ENCODE measurements at places on chromosomes 1 and 21.

GRCh38 chr1:121586369-121587229, 401.8 kb downstream of the SRGAP2C start:
- H3K4me1 ChIP-seq, result peaks cover 15% of the 10 kb centered on the region
- H3K36me3 ChIP-seq, result no peaks in the 10 kb centered on the region
- peak overlapping the region; percentile 70 for H3K27ac ChIP-seq
- no peaks in the 10 kb centered on the region for H3K27me3 ChIP-seq
- DNase-seq, result peak; percentile 57
- H3K4me3 ChIP-seq, result peak overlapping the region; percentile 23

GRCh38 chr1:237864338-237865244, 26.1 kb downstream of the ZP4 start:
- peaks cover 9% of the 10 kb centered on the region for H3K27me3 ChIP-seq
- peaks cover 6% of the 10 kb centered on the region for H3K36me3 ChIP-seq
- peaks cover 12% of the 10 kb centered on the region for H3K4me1 ChIP-seq
- no peak overlapping the region for H3K4me3 ChIP-seq
- no peak overlapping the region for H3K27ac ChIP-seq
- peak; percentile 81 for DNase-seq

- peak overlapping the region; percentile 78 for H3K27ac ChIP-seq
- peak; percentile 96 for DNase-seq
- H3K36me3 ChIP-seq, result no peaks in the 10 kb centered on the region
- H3K4me3 ChIP-seq, result no peak overlapping the region
Observed at GRCh38 chr1:6519935-6520671, 28.6 kb upstream of the PLEKHG5 start.

DNA sequence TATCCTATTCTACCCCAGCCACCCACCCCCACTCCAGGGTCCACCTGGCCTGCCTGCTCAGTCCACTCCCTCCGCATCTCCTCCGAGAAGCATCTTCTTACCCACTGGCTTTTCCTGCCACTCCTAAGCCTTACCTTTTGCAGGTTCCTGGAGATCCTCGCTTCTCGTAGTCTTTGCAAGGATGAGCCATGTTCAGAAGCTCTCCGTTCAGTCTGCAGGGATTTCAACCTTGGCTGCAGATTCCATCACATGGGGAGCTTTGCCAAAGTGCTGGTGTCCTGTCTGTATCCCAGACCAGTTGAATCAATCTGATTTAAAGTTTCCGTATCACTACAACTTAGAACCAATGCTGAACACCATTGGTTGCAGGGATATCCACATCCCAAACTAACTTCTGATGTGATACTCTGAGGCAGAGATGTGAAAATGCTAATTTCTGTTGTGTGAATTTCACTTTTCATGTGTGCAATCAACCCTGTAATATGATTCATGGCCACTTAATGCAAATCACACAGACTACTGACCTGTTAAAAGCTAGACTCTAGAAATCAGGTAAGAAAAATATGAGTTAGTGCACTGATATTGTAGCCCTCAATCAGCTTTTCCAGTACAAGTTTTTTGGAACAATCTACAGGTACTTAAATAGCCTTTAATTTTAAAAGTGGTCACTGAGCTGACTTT, 61.9 kb downstream of the CAPN2 start:
- no peak overlapping the region for H3K27ac ChIP-seq
- no peaks in the 10 kb centered on the region for H3K27me3 ChIP-seq
- H3K4me3 ChIP-seq, result no peak overlapping the region
- DNase-seq, result no peak
- H3K36me3 ChIP-seq, result peaks cover 16% of the 10 kb centered on the region
- H3K4me1 ChIP-seq, result 0 out of 2 replicates have a peak, but pooled peaks cover 7% of the 10 kb centered on the region

DNA sequence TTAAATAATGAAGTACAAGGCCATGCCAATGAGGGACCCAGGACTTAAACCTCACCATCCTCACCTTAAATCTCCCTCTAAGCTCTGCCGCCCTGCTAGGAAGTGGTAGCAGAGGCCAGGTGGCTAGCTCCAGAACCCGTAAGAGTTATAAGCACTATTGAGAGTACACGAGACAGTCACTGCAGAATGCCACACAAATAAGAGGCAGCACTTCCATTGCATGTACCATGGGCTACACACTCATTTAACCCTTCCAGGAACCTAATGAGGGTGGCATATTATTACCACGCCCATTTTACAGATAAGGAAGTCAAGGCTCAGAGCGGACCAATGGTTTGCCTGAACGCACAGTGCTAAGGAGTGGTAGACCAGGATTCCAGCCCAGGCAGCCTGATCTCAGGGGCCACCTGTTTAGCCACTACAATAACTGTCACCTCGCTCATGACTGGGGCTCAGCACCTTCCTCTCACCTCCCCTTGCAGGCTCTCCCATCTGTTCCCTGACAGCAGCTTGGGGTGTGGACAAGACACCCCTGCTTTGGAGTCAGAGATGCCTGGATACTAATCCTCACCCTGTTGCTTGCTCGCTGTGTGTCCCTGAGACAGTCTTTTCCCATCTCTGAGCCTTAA, 54.8 kb upstream of the ID3 start:
- peaks cover 10% of the 10 kb centered on the region for H3K27me3 ChIP-seq
- peaks cover 19% of the 10 kb centered on the region for H3K4me1 ChIP-seq
- no peak for DNase-seq
- no peak overlapping the region for H3K27ac ChIP-seq
- no peaks in the 10 kb centered on the region for H3K36me3 ChIP-seq
- no peak overlapping the region for H3K4me3 ChIP-seq

GRCh38 chr1:234893725-234894630, 234.7 kb downstream of the TOMM20 start:
- no peaks in the 10 kb centered on the region for H3K36me3 ChIP-seq
- H3K27me3 ChIP-seq, result no peaks in the 10 kb centered on the region
- H3K27ac ChIP-seq, result no peak overlapping the region

- no peak overlapping the region for H3K4me3 ChIP-seq
- no peaks in the 10 kb centered on the region for H3K27me3 ChIP-seq
- no peak for DNase-seq
- no peaks in the 10 kb centered on the region for H3K4me1 ChIP-seq
Observed at GRCh38 chr1:227758366-227758765, 23.1 kb downstream of the SNAP47 start.

DNA sequence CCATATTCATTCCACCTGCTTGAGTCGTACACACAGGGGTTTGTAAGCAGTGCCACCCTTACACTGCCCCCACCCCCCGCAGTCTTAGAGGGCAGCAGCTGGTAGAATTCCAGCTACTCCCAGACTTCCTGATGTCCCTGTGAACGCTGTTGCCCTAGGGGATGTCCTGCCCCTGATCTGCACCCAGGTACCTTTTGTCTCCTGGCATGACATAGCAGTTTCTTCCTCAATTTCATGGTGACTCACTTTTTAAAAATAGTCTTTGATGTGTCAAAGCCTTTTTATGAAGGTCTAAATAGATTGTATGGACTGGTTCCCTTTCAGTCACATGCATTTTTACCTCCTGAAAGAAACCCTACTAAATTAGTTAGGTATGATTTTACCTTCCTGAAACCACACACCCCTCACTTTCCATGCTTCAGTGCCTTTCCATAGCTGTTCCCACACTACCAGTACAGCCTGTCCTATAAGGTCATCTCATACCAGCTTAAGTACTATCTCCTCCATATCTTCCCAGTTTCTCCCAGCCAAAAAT, 76.4 kb downstream of the ST3GAL3 start:
- no peak overlapping the region for H3K27ac ChIP-seq
- no peak for DNase-seq
- no peaks in the 10 kb centered on the region for H3K4me1 ChIP-seq
- H3K27me3 ChIP-seq, result no peaks in the 10 kb centered on the region

DNA sequence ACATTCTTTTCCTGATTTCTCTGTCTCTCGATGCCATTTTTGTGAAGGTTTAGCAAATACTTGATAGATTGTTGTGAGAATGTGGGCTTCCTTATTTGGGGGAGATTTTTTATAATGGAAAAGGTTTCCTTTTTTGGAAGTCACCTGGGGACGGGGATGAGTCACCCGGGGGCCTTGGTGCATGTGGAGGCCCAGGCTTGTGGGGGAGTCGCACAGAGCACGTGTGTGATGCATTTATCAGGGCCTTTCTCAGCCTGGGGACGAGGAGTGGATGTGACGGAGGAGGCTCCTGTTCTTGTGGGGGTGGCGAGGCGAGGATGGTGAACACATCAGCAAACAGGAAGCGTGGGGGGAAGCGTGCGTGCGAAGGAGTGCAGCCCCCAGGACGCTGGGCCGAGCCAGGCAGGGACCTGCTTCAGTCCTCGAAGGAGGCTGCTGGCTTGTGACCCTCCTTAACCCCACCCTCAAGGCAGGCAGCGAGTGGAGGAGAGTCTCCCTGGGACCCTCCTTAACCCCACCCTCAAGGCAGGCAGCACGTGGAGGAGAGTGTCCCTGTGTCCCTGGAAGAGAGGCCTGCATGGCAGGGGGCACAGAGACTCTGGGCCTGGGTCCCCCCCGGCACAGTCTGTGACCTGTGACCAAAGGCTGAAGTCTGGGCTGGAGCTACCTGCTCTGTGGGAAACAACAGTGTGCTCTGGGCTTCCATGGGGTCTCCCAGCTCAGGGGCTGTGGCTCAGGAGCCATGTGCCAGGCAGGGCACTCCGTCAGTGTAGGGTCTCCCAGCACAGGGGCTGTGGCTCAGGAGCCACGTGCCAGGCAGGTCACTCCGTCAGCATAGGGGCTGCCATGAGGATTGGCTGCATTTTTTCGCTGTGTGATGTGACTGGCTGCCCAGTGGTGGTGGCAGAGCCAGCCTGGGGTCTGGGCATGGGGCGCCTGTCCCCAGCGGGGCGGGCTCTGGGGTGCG, 57.2 kb downstream of the AGPAT3 start:
- H3K27me3 ChIP-seq, result no peaks in the 10 kb centered on the region
- H3K4me3 ChIP-seq, result no peak overlapping the region
- DNase-seq, result no peak
- H3K36me3 ChIP-seq, result no peaks in the 10 kb centered on the region

GRCh38 chr1:244989813-244990212, 125.5 kb upstream of the HNRNPU start:
- H3K36me3 ChIP-seq, result no peaks in the 10 kb centered on the region
- H3K27ac ChIP-seq, result no peak overlapping the region
- no peaks in the 10 kb centered on the region for H3K27me3 ChIP-seq
- no peak for DNase-seq
- H3K4me3 ChIP-seq, result no peak overlapping the region
- H3K4me1 ChIP-seq, result no peaks in the 10 kb centered on the region

GRCh38 chr1:201259476-201260235, 23.6 kb upstream of the PKP1 start:
- H3K36me3 ChIP-seq, result no peaks in the 10 kb centered on the region
- H3K27me3 ChIP-seq, result 0 out of 2 replicates have a peak, but pooled peaks cover 3% of the 10 kb centered on the region
- peaks cover 6% of the 10 kb centered on the region for H3K4me1 ChIP-seq
- DNase-seq, result peak; percentile 82
- no peak overlapping the region for H3K27ac ChIP-seq

DNA sequence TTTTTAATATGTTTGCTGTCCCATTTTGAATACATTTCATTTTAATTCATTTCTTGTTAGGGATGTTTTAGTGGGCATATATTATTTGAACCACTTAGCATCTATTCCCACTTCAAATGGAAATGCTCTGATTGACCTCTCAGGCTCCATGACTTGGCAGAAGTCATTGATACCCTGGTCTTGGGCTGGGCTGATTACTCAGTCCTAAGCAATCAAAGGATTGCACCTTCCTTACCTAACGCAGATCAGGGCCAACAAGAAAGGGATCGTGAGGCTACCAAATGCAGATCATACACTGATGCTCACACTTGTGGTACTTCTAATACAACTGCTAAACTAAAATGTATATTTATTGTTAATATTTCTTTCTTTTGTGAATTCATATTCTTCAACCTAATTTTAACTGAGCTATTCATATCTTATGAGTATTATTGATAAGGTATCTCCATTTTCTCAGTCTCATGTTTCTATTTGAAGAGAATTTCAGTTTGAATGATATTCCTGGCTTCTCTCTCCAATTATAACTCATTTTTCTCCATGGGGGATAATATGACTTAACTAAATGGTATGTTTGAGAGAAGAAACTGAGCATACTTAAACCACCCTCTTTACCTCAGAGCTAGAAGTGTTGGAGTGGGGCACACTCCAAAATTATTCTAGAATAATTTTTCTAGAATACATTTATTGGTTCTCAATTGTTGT, 615.5 kb upstream of the ADAMTS5 start:
- H3K4me3 ChIP-seq, result no peak overlapping the region
- no peaks in the 10 kb centered on the region for H3K27me3 ChIP-seq
- H3K36me3 ChIP-seq, result no peaks in the 10 kb centered on the region

DNA sequence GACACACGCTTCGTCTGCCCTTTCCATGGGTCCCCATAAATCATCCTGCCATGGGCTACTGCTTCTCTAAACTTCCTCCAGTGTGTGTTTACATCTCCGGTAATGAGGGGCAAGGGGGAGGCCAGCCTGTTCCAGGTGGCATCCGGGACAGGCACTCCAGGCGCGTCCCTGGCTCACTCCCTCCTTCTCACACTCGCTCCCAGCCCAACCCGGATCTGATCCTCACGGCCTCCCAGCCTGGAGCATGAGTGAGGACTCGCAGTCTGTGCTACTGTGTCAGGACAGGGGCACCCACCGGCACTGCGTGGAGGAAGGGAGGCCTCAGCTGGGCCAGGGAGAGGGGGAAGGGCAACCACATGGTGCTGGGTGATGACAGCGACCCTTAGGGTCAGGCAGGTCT, 225.4 kb downstream of the TRABD2B start:
- no peak overlapping the region for H3K27ac ChIP-seq
- no peak overlapping the region for H3K4me3 ChIP-seq
- no peaks in the 10 kb centered on the region for H3K27me3 ChIP-seq
- no peaks in the 10 kb centered on the region for H3K4me1 ChIP-seq
- DNase-seq, result no peak
- H3K36me3 ChIP-seq, result no peaks in the 10 kb centered on the region

DNA sequence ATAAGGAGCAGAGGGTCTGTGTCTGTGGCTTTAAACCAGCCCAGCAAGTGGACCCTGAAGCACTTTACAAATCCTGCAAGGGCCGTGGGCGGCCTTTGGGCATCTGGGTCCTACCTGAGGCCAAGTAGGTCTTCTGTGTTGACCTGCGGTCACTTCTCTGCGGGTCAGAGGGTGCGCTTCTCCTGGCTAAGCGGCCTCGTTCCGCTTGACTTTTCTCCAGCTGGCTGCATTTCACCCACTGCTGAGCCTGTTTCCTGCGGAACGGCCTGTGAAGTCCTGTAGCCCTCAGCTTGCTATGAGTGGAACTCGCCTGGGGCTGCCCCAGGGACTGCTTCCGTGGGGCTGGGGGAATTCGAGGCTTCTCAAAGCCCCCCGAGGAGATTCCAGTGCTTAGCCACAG, 43.3 kb downstream of the SLC37A1 start:
- no peak overlapping the region for H3K27ac ChIP-seq
- DNase-seq, result no peak
- H3K4me1 ChIP-seq, result peaks cover 15% of the 10 kb centered on the region
- H3K4me3 ChIP-seq, result no peak overlapping the region
- no peaks in the 10 kb centered on the region for H3K36me3 ChIP-seq
- no peaks in the 10 kb centered on the region for H3K27me3 ChIP-seq
